ENCODE measurements at places on chromosomes 2 and 18. TPM values are rescaled to one million over a fixed set of nuclear protein-coding genes. Genes with fewer than 3 reads are reported as not detected.

The CRYGD gene
- not detected for polyA plus RNA-seq

The NFU1 gene
- polyA plus RNA-seq = 84.0 TPM

The FHOD3 gene
- 2.4 TPM for polyA plus RNA-seq

The DCDC2C gene
- not detected for polyA plus RNA-seq

The UCN gene
- 2.7 TPM for polyA plus RNA-seq

The CFAP221 gene
- not detected for polyA plus RNA-seq

The ASB18 gene
- not detected for polyA plus RNA-seq

The LCT gene
- polyA plus RNA-seq = 0.06 TPM

DNA sequence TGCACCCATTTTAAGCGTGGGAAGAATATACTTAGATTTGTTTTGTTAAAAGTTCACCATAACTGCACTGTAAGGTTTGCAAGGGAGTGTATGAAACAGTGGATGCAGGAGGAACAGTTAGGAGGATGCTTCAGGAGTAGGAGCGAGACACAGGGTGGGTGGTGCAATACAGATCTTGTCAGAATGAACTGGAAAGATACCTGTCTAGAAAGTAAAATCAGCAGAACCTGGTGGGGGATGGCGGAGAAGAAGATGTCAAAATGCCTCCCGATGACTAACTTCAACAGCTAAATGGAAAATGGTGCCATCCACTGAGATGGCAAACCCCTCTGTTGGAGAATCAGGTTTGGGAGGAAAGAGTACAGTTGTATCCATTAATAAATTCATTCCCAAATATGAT is 18.2 kb downstream of the LANCL1 start:
- DNase-seq = no peak

DNA sequence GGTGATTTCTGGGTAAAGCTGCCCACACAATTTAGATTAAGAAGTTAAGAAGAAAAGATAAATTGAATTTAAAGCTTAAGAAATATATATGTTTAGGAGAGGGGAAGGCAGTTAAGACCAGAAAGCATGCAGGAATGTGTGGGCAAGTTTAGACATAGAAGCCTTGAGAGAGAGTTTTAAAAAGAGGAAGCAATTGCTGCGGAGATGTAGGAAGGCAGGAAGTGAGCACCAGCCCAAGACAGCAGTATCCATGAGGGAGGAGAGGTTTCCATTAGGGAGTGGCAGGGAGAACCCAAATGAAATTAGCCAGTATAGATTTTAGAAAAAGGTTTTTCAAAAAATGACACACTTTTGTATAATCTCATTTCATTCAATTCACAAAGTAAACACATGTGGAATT is 24.3 kb downstream of the DSC2 start:
- no peak for DNase-seq

DNA sequence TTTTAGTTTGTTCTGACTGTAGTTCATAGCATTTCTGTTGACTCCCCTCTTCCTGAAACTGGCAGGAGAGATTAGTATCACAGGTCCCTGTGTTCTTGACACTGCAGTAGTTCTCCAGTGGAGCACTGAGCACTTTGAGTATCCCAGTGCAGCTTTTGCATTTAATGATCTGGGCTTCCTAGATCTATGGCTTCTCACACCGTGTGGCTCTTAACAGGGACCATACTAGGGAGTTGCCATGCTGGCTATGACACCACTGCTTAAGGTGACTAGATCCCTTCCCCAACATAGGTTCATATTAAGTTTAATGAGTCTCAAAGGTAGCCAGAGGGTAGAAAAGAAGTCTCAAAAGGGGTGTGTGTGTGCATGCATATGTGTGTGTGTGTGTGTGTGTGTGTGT is 6.2 kb upstream of the MSTN start:
- no peak for DNase-seq

GRCh38 chr18:46424898-46425297 is 232.1 kb downstream of the LOXHD1 start:
- no peak for DNase-seq

DNA sequence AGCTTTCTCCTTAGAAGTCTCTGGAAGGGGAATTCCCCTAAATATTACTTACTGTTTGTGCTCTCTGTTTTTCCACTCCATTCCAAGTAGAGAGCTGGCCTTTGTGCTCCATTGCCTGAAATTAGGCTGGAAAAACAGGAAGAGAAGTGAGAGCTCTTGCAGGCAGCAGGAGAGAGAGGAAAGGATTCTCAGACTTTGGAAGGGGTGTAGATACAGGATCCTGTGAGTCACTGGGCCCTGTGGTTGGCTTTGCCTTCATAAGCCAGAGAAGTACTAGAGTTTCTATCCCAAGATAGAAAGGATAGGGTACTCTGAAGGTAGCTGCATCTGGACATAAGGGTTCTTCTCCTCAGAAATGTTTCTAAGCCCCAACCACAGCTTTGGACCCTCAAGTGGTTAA is 188.9 kb downstream of the CMPK2 start:
- DNase-seq = no peak

- no peak for DNase-seq
Measured at GRCh38 chr18:48780913-48781162, 169.9 kb downstream of the SMAD7 start.

DNA sequence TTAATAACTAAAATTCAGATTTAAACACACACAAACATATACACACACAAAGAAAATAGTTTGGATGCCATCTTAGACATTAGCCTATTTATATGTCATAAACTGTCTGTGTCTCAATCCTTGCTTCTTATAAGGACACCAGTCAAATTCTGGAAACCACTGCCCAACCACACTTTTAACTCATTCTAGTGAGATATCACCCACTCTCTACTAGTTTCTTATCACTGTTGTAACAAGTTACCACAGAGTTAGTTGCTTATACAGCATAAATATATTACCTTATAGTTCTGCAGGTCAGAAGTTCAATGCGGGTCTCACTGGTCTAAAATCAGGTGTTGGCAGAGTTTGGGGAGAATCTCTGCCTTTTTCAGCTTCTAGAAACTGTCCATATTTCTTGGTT is 239.1 kb downstream of the MTX2 start:
- no peak for DNase-seq

DNA sequence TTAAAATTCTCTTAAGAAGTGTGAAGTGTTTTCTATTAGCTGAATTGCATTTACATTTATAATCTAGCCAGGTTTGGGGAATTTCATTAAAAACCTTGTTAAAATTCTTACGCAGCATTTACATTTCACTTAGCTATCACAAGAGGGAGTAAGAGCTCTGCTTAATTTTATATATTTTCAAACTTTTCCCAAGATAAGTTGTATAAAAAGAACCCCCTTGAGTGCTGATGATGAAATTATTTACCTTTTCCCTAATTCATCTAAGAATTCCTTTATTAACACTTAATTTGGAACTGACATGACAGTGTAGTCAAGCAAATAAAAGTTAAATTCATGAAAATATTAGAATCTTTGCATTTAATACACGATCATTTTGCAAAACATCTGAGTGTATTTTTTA is 54.2 kb upstream of the ZSWIM2 start:
- DNase-seq = no peak

- no peak for DNase-seq
Measured at GRCh38 chr2:164495491-164496223, 125.6 kb downstream of the GRB14 start.

DNA sequence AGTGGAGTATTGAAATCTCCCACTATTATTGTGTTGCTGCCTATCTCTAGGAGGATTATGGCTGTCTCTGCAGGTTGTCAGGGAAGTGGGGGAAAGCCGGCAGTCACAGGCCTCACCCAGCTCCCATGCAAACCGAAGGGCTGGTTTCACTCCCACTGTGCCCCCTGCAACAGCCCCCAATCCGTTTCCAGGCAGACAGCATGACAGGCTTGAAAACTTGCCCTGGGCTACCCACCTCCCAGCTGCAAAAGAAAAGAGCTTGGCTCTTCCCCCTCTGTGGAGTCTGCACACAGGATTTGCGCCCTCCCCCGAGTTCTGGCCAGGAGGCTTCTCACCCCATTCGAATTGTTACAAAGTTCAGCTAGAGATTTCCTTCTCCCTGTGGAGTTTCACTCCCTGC is 87.4 kb upstream of the MSTN start:
- no peak for DNase-seq

- no peak for DNase-seq
Measured at GRCh38 chr2:74845217-74845751, 11.4 kb downstream of the HK2 start.

DNA sequence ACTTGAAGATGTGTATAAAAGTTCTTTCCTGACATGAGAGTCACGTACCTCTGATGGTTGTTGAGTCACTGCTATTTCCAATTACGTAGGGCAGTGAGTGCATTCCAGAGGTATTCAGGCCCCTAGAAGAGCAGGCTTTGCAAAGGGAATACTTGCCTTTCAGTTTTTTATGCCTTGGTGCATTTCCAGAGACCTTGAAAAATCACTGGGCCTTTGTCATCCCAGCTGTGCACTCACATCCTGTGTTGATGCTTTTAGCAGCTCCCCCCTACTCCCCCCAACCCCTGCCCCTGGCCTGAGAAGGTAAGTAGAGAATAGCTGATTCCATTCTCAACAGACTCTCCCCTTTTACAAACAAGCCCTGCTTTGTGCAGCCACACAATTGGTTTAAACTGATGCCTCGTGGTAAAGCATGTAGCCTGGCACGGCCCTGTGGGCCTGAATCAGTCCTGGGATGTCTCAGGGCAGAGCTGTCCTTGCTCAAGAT is 174.2 kb downstream of the PRPF40A start:
- DNase-seq = no peak

DNA sequence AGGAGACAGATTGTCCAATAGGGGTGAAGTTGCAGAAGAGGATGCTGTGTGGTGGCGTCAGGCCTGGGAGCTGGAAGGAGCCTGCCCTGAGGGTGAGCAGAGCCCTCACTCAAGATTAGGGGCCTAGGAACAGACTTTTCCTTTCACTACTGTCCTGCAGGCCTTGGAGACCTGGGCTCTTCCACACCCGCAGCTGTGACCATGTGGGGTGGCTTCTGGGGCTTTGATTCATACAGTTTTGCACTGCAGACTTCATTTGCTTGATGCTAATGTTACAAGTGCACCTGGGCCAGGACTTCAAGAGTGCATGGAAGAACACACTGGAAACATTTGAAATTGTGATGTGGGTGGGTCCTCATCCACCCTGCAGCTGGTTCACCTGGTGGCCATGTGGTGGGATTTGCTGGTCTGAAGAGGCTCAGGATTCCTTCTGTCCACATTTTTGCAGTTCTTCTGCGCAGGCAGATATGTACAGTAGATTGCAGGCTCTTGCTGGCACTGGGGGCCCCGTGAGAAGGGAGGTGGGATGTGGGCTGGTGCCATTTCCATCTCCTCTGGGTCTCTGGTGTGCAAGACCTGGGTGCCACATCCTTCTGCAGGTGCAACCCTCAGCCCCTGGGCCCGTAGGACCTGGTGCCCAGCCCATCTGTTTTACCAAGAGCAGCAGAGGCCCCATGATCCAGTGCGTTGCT is 9.9 kb downstream of the GLI2 start:
- DNase-seq = no peak

DNA sequence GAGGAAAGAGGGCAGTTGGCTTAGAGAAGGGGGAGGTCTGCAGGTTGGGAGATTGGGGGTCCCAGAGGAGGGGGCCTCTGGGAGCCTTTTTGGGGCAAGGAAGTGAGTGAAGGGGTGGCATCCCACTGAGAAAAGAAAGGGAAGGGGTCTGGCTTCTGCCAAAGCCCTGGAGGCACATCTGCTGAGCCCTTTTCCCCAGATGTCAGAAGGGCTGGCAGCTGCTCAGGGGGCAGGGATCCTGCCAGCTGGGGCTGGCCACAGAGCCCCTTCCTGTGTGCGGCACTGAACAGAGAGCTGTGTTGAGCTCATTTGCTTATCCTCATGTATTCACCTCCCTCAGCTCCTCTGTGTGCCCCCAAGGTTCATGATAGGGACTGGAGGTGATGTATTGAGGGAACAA is 54.5 kb downstream of the APOB start:
- DNase-seq = no peak

DNA sequence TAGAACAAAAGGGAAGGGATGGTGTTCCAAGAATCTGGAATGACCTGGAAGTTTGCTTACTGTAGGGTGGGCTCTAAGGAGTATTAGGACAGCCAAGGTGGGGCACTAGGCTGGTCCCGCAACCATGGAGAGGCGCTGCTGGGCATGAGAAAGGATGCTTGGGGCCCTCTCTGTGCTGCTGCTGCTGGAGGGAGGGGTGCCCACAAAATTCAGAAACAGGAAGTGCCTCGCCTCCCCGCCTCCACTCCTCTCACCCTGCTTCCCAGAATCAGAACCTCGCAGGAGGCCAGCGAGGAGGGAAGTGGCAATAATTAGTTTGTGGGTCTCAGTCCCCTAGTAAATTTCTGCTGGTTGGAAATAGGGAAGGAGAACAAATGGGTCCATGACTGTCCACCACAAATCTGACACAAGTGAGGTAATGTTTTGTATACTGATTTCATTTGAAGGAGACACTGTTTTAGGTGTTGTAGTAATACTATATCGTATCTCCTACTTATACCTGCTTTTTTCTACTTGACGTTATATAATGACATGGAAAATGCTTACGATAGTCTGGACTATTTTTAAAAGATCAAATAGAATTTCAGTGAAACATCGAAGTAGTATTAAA is 7.9 kb upstream of the PDCL3 start:
- DNase-seq = no peak

DNA sequence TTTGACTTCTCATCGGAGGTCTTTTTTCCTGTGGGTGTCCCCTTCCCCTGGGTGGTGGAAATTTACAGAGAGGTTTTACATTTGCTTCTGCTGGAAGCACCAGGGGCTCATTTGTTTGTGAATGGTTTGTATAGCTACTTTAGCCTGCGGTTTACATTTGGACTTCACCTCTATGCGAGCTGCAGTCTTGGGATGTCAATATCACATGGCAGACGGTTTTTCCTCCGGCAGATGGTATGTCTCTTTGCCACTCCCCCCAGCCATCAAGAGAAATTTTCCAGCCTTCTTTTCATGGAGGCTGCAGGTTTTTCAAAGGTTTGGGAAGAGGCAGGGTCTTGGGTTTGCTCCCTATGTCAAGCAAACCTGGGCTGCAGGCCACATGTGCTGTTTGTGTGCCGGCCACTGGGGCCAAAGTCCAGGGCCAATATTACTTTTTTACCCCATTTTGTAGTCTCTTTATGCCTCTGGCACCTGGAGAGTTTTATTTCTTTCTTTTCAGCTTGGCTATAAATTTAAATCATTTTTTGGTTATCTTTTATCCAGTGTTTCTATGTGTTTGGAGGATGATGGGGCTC is 23.9 kb upstream of the BOD1L2 start:
- DNase-seq = no peak

DNA sequence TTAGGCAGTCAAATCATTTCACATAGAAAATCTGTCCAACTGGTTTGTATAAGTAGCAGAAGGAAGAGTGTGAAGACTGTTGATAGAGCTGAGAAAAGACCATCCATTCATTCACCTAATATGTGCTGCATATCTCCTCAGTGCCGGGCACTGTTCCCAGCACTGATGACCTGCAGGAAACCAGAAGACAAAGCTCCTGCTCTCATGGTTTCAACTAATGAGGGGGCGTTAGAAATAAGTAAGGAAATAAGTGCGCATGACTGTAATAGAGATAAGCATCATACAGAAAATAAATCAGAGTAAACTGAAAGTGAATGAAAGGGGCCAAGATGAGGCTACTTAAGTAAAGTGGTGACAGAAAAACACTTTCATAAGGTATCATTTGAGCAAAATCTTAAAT is 427.5 kb upstream of the CDH20 start:
- DNase-seq = no peak
